Activated T-helper 2 cell treated with anti-CD3 and anti-CD28 coated beads, Interferon-gamma antibody, Interleukin-2, Interleukin-4, amounts not matched to agents 10 μg/mL and 5 μg/mL and 100 μg/mL, durations not matched to agents 14 hours and 24 hours and 36 hours (primary cell): ENCODE measurements at places on chromosomes 13 and 19. TPM values are rescaled to one million over a fixed set of nuclear protein-coding genes. Genes with fewer than 3 reads are reported as not detected.

Gene DUS3L
- 74.0 and 84.3 TPM in 2 replicates for total RNA-seq

Gene CASP14
- total RNA-seq = not detected in 2 replicates

Gene GNG7
- 0.16 TPM in 2 replicates for total RNA-seq

Gene EID2B
- 3.5 and 4.1 TPM in 2 replicates for total RNA-seq

Gene ACP7
- not detected in 2 replicates for total RNA-seq

Gene LPAR2
- total RNA-seq = 28.9 and 29.8 TPM in 2 replicates

Gene SYMPK
- total RNA-seq = 121 and 131 TPM in 2 replicates

Gene ZNF829
- 3.4 and 3.5 TPM in 2 replicates for total RNA-seq

Gene FBXO17
- total RNA-seq = not detected in 2 replicates

Gene CDX2
- total RNA-seq = not detected in 2 replicates

Gene ZNF808
- total RNA-seq = 20.7 and 22.6 TPM in 2 replicates

Gene RB1
- total RNA-seq = 27.1 and 28.0 TPM in 2 replicates

Gene NCAN
- 0.23 TPM in 1 of 2 replicates, not detected in the other for total RNA-seq

Gene FREM2
- 0.37 and 0.39 TPM in 2 replicates for total RNA-seq

Gene CRB3
- total RNA-seq = 0.46 TPM in 1 of 2 replicates, not detected in the other

Gene NOVA2
- 0.14 TPM in 1 of 2 replicates, not detected in the other for total RNA-seq
